ENCODE measurements at places on chromosomes 6 and 20. TPM values are rescaled to one million over a fixed set of nuclear protein-coding genes. Genes with fewer than 3 reads are reported as not detected.

- no peaks in the 10 kb centered on the region for H3K4me1 ChIP-seq
- no peaks in the 10 kb centered on the region for H3K36me3 ChIP-seq
- H3K27me3 ChIP-seq: peaks cover 6% of the 10 kb centered on the region
- no peak overlapping the region for H3K4me3 ChIP-seq
- no peak for DNase-seq
- no peak overlapping the region for H3K27ac ChIP-seq
These were observed 256.7 kb upstream of the CNR1 start for GRCh38 chr6:88422831-88423230.

DNA sequence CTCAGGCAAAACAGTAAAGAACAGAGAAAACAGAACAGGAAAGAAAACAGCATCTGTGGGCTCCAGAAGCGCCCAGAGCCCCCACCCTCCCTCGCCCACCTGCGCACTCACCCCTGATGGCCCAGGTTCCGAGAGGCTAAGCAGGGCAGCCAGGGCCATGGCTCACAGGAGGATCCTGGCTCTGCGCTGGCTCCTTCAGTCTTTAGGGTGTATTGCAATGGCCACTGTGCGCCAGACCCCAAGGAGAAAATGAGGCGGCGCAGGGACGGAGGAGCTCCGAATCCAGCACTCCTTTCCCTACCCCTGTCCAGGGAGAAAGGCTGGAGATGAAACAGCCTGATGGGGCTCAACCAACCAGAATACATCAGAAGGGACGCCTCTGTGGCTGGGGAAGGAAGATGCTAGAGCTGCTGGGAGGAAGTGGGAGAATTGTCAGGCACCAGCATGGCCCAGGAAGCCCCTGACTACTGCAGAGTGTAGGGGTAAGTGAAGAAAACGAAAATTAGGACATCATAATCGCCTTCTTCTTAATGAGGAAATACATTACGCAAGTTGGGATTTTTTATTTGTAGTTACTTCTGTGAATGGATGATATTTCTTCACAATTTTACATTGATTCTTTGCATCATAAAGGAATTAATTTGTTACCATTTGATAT is 49.0 kb downstream of the COL11A2 start:
- no peaks in the 10 kb centered on the region for H3K36me3 ChIP-seq
- no peaks in the 10 kb centered on the region for H3K4me1 ChIP-seq
- no peak overlapping the region for H3K27ac ChIP-seq
- no peak for DNase-seq
- no peak overlapping the region for H3K4me3 ChIP-seq
- H3K27me3 ChIP-seq: peaks cover 34% of the 10 kb centered on the region

GRCh38 chr20:45959126-45959525 is 12.9 kb downstream of the ZNF335 start:
- H3K27me3 ChIP-seq: no peaks in the 10 kb centered on the region
- H3K4me1 ChIP-seq: no peaks in the 10 kb centered on the region
- no peak overlapping the region for H3K4me3 ChIP-seq
- H3K27ac ChIP-seq: no peak overlapping the region
- no peak for DNase-seq
- peaks cover 19% of the 10 kb centered on the region for H3K36me3 ChIP-seq

DNA sequence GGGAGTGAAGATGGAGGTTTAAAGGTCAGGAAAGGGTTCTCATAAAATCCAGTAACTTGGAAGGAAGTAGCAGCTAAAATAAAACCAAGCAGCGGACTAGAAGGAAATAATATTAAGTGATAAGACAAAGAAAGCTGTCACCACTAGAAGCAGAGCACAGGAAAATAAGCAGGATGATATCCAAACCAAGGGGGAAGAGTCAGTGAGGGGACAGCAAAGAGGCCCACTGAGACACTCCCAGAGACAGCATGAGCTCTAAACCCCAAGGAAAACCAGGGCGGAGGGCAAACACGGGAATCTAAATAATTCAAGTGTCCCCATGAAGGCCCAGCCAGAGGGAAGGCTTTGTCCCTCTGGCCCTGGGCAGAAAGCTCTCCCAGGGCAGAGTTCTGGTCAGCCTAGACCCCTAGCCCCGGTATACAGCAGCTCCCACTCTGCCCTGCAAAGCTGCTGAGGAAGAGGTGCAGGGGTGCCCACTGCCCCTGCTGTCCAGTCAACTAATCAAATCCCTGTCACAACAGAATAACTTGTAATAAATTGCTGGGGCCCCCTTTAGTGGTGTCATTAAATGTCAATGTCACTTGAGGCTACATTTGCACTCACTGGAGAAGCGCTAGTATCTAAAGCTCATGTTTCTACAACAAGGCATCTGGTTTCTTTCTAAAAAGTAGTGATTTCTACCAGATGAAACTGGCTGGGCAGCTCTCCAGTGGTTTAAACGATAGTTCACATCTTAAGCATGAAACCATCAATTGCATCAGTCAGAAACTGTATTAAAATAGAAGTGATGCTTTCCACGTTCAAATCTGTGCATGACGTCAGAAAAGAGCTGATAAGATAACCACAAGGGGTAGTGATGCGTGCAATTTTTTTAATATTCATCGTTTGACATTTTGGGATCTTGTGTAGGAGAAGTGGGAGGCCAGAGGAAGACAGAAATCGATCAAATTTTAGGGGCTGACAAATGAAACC is 13.6 kb downstream of the PDE10A start:
- H3K4me1 ChIP-seq: no peaks in the 10 kb centered on the region
- no peak overlapping the region for H3K4me3 ChIP-seq
- no peak overlapping the region for H3K27ac ChIP-seq
- DNase-seq: no peak

GRCh38 chr6:88983532-88983931 is 20.1 kb upstream of the RNGTT start:
- no peak overlapping the region for H3K4me3 ChIP-seq
- no peak overlapping the region for H3K27ac ChIP-seq
- no peaks in the 10 kb centered on the region for H3K4me1 ChIP-seq
- no peaks in the 10 kb centered on the region for H3K36me3 ChIP-seq

DNA sequence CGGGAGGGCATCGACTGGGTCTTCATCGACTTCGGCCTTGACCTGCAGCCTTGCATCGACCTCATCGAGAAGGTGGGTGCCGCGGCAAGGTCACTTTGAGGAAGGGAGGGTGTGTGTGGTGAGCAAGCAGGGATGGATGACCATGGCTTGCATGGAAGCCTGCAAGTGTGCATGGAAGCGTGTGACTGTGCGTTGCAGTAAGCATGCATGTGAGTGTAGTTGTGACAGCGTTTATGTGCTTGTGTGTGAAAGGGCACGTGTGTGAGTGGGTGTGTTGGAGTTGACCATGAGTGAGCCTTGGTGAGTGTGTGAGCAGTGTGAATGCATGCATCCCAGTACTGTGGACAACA is 32.5 kb downstream of the MYH7B start:
- no peak overlapping the region for H3K27ac ChIP-seq
- no peaks in the 10 kb centered on the region for H3K4me1 ChIP-seq
- DNase-seq: no peak

DNA sequence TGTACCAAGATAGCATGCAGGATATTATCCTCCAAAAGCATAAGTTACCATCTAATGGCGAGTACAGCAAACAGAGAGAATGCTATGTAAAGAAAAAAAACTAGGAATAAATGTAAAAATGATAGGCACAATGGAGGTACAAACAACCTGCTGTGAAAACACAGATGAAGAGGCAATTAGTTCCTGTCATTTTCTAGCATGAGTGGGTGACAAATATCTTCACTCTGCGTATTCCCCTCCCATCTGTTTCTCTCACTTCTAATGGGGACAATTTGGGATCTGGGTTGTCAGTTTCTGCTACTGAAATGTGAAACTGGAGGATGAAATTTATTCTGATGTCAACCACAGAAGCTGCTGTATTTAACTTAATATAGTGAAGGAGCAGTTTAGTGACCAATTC is 11.7 kb upstream of the PTPRK start:
- H3K36me3 ChIP-seq: no peaks in the 10 kb centered on the region
- DNase-seq: no peak
- H3K4me3 ChIP-seq: no peak overlapping the region
- peaks cover 22% of the 10 kb centered on the region for H3K27me3 ChIP-seq
- H3K27ac ChIP-seq: no peak overlapping the region

DNA sequence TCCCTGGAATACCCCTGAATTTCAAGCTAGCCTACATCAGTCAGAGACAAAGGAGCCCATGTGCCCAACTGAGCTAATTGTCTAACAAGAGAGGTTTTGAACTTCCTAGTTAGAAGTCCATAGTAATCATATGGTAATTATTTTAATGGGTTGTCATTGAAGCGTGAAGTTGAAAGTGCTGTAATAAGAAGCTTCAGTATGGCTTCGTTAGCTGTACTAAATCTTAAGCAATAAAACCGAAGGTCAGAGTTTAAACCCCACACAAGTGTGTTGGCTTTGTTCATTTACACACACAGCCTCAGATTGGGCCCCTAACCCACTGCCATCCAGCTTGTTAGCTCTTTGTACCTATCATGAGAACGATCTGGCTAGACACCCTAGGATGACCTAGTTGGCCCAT is 195.6 kb upstream of the RIN2 start:
- H3K27ac ChIP-seq: no peak overlapping the region
- no peaks in the 10 kb centered on the region for H3K4me1 ChIP-seq
- no peak for DNase-seq
- no peaks in the 10 kb centered on the region for H3K36me3 ChIP-seq
- H3K4me3 ChIP-seq: no peak overlapping the region

DNA sequence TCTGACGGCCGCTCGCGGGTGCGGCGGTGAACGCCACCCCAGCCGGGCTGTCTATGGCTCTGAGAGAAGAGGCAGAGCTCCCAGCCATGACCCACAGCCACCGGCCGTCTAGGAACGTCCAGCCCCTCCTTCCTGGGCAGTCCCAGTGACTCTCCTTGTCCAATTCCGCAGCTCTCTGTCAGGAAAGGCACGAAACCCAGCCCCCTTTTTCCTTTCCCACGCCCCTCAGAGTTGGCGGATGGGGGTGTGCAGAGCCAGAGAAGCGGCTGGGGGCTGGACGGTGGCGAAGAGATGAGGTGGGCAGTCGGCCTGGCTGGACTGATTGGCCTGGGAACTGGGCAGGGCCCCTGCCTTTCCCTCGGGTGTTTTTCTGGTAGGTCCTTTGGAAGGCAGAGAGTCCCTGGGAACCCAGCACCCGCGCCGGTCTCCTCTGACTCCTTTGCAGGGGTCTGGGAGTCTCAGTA is 1.5 kb downstream of the EBF4 start:
- H3K4me3 ChIP-seq: peak overlapping the region; percentile 43
- peaks cover 7% of the 10 kb centered on the region for H3K36me3 ChIP-seq
- H3K27me3 ChIP-seq: peaks cover 59% of the 10 kb centered on the region
- peaks cover 18% of the 10 kb centered on the region for H3K4me1 ChIP-seq

DNA sequence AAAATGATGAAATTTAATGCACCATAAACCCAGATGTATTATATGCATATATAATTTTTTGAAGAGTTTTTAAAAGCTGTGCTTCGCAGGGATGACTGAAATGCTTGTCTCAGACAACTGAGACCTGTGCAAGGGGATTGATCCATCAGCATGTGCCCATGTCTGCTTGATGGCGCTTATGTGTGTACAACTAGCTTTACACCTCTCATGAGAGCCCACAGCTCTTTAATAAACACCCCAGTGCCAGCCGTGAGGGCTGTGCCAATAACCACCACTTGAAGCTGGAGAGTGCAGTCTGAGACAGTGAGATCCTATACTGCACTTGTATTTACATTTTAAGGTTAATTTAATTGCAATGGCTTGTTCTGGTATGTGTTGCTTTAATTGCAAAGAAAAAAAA is 225.5 kb downstream of the BCKDHB start:
- DNase-seq: no peak
- H3K36me3 ChIP-seq: no peaks in the 10 kb centered on the region
- no peak overlapping the region for H3K27ac ChIP-seq
- no peaks in the 10 kb centered on the region for H3K4me1 ChIP-seq
- no peaks in the 10 kb centered on the region for H3K27me3 ChIP-seq

- peaks cover 46% of the 10 kb centered on the region for H3K27me3 ChIP-seq
- no peak overlapping the region for H3K27ac ChIP-seq
- DNase-seq: no peak
- H3K4me1 ChIP-seq: no peaks in the 10 kb centered on the region
These were observed 161.0 kb downstream of the DHX35 start for GRCh38 chr20:39123185-39123557.

DNA sequence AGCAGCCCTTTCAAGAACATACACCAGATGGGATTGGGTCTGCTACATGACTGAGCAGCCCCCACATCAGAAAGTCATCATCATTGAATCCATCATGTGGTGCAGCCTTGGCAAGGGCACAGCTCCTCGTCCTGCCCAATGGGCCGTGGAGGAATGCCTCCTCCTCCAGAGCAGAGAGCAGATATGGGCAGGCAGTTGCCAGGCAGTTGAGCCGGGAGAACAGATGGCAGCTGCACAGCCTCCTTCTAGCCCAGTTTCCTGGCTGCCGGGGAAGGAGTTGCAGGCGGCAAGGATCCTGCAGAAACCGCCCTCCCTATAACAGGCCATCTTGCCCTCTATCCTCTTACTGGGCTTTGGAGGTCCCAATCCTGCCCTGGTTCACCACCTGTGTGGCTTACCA is 11.9 kb upstream of the ZFAND3 start:
- H3K4me1 ChIP-seq: no peaks in the 10 kb centered on the region
- no peak for DNase-seq
- no peak overlapping the region for H3K4me3 ChIP-seq
- no peak overlapping the region for H3K27ac ChIP-seq

DNA sequence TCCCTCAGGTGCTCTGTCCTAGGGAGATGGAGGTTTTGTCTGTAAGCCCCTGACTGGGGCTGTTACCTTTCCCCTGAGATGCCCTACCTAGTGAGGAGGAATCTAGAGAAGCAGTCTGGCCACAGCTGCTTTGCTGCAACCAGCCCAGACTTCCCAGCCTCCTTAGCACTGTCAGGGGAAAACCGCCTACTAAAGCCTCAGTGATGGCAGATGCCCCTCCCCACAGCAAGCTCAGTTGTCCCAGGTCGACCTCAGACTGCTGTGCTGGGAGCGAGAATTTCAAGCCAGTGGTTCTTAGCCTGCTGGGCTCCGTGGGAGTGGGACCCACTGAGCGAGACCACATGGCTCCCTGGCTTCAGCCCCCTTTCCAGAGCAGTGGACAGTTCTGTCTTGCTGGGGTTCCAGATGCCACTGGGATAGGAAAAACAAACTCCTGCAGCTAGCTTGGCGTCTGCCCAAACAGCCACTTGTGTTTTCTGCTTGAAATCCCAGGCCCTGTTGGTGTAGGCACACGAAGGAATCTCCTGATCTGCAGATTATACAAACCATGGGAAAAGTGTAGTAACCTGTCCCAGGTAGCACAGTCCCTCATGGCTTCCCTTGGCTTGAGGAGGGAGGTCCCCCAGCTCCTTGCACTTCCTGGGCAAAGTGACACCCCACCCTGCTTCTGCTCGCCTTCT is 146.4 kb upstream of the PROKR2 start:
- H3K27ac ChIP-seq: no peak overlapping the region
- peaks cover 56% of the 10 kb centered on the region for H3K27me3 ChIP-seq
- peaks cover 8% of the 10 kb centered on the region for H3K36me3 ChIP-seq
- no peak overlapping the region for H3K4me3 ChIP-seq

- H3K4me3 ChIP-seq: no peak overlapping the region
- DNase-seq: no peak
These were observed 98.4 kb upstream of the ADTRP start for GRCh38 chr6:11876934-11877433.

GRCh38 chr20:3727401-3728021 is 5.0 kb upstream of the HSPA12B start:
- H3K27me3 ChIP-seq: peaks cover 42% of the 10 kb centered on the region
- H3K36me3 ChIP-seq: no peaks in the 10 kb centered on the region
- no peak overlapping the region for H3K27ac ChIP-seq
- DNase-seq: no peak
- H3K4me3 ChIP-seq: no peak overlapping the region

Gene PI16
- total RNA-seq: 0.14 TPM

Gene ITPA
- total RNA-seq: 66.0 TPM

Gene SIRPB2
- total RNA-seq: not detected

Gene ABHD16B
- total RNA-seq: 0.22 TPM

Gene RRP36
- 54.2 TPM for total RNA-seq

Gene SGK2
- total RNA-seq: 1.7 TPM

Gene PET117
- 9.7 TPM for total RNA-seq

Gene COL9A3
- 0.31 TPM for total RNA-seq

Gene JAG1
- total RNA-seq: 1.0 TPM
